ENCODE measurements at places on chromosomes 13 and 19. TPM values are rescaled to one million over a fixed set of nuclear protein-coding genes. Genes with fewer than 3 reads are reported as not detected.

DNA sequence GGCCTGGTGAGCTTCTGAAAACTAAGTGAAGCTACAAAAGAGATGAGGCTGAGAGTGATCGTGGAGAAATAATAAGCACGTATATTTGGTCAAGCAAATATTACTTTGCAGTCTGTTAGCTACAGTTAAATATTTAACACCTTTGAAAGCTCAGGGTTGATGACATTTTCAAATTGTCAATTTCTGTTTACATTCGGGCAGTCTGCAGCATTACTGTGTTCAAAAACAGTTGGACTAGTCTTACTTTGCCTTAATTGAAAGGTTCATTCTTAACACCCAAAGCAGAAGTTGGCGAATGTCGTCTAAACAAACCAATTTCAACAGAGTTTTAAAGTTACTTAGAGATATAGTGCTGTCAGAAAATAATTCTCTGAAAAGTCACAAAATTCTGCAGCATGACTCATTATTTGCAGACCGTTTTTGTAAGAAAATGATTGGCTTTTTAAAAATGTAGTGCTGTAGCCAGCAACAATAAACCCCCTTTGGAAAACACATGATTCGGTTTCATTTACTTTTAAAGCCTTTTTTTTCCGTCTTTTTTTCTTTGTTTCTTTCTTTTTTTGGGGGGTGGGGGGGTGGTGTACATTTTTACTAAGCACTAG lies 549.0 kb downstream of the GPC6 start:
- no peak for DNase-seq

GRCh38 chr13:92825938-92826596 lies 400.5 kb upstream of the GPC6 start:
- DNase-seq = no peak

- no peak for DNase-seq
Measured at GRCh38 chr13:113170511-113170910, 12.1 kb downstream of the PROZ start.

- no peak for DNase-seq
Measured at GRCh38 chr13:98786023-98786422, 33.6 kb upstream of the SLC15A1 start.

- DNase-seq = no peak
Measured at GRCh38 chr19:47663435-47663910, 49.7 kb upstream of the EHD2 start.

- DNase-seq = peak; percentile 82
Measured at GRCh38 chr19:30682999-30683536, 310.9 kb downstream of the ZNF536 start.

The AMH gene
- polyA plus RNA-seq = 0.53 TPM

The METTL21C gene
- 0.31 TPM for polyA plus RNA-seq

The IQCN gene
- polyA plus RNA-seq = 0.12 TPM

The TEX26 gene
- not detected for polyA plus RNA-seq
